CD8-positive, alpha-beta memory T cell (primary cell): ENCODE measurements at places on chromosomes 11 and 22.

DNA sequence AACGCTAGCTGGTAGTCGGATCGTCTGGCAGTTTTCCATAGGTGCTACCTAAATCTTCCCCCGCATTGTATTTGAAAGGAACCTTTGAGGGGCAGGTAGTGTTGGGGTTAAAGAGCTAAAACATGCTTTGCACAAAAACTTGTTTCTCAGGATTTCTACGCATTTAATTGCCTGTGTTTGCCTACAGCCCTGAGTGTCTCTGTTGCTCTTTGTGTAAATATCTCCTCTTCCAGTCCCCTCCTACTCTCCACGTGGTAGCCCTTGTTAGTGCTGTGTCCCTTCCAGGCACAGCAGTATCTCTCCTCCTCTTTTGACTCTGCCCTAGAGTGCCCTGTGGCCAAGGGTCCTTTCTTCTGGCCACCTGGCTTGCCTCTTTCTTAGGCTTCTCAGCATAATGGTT, 81.7 kb downstream of the BARX2 start:
- H3K36me3 ChIP-seq = no peaks in the 10 kb centered on the region
- H3K27me3 ChIP-seq = no peaks in the 10 kb centered on the region
- DNase-seq = no peak

GRCh38 chr11:72441752-72442207, 7.4 kb upstream of the CLPB start:
- H3K27ac ChIP-seq = no peak overlapping the region
- no peak for DNase-seq
- H3K4me1 ChIP-seq = no peaks in the 10 kb centered on the region
- no peak overlapping the region for H3K4me3 ChIP-seq

DNA sequence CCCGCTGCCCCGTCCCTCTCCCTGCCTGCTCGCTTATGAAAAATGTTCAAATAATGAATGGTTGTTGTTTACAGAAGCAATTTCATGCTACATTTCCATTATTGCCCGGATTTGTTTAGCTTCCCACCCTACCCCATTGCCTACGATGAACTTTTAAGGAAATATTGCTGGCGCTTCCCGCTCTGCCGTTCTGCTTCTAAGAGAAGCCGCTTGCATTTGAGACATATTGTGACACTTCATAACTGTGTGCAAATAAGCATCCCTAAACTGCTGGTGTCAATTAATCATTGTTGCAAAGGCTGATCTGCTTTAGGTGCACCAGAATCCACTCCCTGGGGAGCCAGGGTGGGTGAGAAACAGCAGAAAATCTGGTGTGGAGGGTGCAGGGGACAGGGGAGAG, 52.3 kb upstream of the LMO1 start:
- H3K36me3 ChIP-seq = no peaks in the 10 kb centered on the region
- no peaks in the 10 kb centered on the region for H3K27me3 ChIP-seq
- no peak overlapping the region for H3K4me3 ChIP-seq
- no peaks in the 10 kb centered on the region for H3K4me1 ChIP-seq
- no peak for DNase-seq

DNA sequence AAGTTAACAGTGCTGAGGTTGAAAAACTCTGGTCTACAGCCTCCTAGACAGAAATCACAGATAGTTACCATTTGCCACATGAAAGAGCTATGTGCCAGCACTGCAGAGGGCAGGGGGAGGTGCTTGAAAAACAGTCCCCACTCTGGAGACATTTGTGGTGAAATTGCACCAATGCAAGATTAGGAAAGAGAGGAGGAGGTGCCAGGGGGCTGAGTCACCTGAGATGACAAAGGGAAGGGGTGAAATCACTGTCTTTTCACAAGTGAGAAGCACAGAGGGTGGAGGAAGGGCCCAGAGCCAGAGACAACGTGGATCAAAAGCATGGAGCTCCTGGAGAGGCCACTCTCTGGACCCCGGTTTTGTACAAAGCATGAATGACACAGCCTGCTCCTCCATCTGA, 196.3 kb downstream of the BUD13 start:
- H3K27me3 ChIP-seq = peaks cover 4% of the 10 kb centered on the region
- no peaks in the 10 kb centered on the region for H3K36me3 ChIP-seq
- H3K27ac ChIP-seq = no peak overlapping the region

- no peak for DNase-seq
- H3K4me3 ChIP-seq = no peak overlapping the region
- no peak overlapping the region for H3K27ac ChIP-seq
- no peaks in the 10 kb centered on the region for H3K36me3 ChIP-seq
- no peaks in the 10 kb centered on the region for H3K4me1 ChIP-seq
Observed at GRCh38 chr11:1323774-1324173, 14.3 kb upstream of the TOLLIP start.
